ENCODE measurements at places on chromosomes 4 and X. TPM values are rescaled to one million over a fixed set of nuclear protein-coding genes. Genes with fewer than 3 reads are reported as not detected.

DNA sequence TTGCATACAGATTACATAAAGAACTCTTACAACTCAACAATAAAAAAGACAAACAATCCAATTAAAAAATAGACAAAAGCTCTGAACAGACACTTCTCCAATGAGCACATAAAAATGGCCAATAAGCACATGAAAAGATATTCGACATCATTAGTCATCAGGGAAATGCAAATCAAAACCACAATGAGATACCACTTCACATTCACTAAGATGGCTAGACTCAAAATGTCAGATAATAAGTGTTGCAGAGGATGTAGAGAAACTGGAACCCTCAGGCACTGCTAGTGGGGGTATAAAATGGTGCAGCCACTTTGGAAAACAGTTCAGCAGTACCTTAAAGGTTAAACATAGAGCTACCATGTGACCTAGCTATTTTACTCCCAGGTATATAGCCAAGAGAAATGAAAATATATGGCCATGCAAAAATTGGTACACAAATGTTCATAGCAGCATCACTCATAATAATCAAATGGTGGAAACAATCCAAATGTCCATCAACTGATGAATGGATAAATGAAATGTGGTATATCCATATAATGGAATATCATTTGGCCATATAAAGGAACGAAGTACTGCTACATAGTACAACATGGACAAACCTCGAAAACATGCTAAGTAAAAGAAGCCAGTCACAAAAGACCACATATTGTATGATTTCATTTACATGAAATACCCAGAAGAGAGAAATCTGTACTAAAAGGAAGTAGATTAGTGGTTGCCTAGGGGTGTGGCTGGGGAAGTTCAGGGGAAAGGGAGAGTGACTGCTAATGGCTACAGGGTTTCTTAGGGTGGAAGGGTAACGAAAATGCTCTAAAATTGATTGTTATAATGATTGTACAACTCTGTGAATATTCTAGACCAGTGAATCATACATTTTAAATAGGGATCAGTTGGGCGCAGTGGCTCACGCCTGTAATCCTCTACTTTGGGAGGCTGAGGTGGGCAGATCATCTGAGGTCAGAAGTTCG, 29.4 kb downstream of the SASH3 start:
- DNase-seq: no peak

DNA sequence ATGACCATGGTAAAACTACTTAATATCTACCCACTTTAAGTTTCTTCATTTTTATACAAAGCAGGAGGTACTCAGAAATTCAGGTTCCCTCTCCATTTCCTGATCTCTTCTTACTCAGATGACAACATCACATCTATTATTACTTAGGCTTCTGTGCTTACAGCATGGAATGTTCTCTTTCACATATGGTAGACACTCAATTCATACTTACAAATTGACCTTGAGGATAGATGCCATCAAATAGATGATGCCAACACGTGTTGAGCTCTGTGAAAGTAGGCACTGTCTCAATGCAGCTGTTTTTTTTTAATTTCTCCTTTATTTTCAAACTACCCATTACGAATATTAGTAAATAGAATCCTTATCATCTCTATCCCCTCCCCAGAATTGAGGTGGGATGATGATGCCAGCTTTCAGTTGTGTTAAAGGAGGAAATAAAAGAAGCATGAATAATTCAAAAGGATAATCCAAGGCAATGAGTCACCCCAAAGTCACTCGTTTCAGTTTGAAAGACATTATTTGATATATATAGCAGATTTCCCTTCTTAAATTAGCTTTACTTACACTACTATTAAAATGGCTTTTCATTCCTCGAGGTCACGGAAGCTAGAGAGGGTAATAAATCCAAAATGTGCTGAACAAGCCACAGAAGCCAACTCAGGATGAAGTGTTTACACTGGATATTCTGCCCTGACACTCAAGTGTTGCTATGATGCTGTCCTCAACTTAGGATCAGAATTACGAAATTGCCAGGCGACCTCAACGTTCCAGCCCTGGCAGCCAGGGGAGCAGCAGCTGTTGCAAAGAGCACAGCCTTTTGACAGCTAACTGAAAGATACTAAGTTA, 124.2 kb upstream of the EOLA2 start:
- DNase-seq: no peak

DNA sequence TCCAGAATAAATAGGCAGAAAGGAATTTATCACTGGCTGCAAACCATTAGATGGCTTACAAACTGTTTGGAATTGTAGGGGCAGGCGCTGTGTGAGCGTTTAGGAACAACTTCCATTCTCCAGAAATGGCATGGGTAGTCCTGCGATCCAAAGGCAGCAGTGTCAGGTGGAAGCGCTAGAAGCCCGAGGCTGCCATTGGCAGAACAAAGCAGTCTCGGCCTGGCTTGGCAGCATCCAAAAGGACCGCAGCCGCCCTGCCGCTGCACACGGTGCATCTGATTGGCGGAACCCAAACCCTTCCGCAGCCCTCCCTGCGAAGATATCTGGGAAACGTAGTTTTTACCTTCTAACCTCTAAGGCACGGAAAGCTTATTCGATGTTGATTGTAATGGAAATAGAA, 23.6 kb upstream of the YTHDC1 start:
- peak; percentile 65 for DNase-seq

- DNase-seq: no peak
These were observed at the start of gene CFP for GRCh38 chrX:47629419-47630200. CFP (minus strand) TSS chrX:47629930; CDS start chrX:47629844, 86 bp downstream.

GRCh38 chr4:139330283-139330682, 28.0 kb upstream of the NDUFC1 start:
- DNase-seq: no peak

DNA sequence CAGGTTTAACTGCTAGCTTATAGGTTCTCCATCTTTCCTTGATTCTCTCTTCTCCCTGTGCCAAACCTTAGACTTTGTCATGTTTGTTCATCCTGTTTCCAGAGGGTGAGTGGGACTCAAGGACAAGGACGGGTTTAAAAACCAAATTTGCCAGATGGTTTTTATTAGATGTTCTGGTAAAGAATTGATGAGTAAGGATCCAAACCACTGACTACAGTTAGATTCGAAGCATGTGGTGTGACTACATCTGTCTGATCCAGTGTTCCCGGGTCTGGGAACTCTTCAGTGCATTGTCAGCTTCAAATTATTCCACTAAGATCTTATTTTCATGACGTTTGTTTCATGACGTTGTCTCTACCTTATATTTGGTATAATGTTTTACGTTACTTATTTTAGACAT, 37.5 kb downstream of the MTMR1 start:
- DNase-seq: no peak

DNA sequence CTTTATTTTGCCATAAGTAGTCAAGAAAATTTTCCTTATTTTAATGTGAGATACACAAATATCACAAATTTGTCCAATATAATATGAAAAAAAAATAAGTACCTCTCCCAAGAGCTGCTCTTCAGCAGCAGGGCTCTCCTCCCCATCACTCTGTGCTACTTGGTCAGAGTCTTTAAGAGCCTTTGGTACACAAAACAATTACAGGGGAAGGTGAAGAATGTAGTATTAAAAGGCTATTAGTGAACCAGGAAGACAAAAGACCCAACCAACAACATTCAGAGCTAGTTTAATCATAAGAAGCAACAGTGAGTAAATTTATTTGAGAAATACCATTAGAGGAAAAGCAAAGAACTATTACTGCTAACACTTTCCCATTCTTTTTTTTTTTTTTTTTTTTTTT, 29.4 kb downstream of the SEC31A start:
- DNase-seq: no peak

DNA sequence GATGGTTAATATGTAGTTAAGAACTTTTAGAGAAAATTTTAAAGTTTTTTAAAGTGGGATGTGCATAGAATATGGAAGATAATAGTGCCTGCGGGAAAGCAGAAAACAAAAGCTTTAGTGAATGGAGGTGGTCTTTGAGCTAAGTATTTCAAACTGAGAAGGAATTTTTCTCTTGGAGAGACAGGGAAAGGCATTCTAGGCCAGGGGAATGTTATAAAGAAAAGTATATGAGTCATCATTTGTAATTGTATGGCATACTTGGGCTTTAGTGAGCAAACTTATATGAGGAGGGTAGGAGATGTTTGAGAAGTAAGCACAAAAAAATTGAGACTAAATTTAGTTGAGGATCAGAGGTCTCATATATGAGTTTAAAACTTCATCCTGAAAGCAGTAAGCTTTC, 467.0 kb downstream of the PPARGC1A start:
- no peak for DNase-seq

DNA sequence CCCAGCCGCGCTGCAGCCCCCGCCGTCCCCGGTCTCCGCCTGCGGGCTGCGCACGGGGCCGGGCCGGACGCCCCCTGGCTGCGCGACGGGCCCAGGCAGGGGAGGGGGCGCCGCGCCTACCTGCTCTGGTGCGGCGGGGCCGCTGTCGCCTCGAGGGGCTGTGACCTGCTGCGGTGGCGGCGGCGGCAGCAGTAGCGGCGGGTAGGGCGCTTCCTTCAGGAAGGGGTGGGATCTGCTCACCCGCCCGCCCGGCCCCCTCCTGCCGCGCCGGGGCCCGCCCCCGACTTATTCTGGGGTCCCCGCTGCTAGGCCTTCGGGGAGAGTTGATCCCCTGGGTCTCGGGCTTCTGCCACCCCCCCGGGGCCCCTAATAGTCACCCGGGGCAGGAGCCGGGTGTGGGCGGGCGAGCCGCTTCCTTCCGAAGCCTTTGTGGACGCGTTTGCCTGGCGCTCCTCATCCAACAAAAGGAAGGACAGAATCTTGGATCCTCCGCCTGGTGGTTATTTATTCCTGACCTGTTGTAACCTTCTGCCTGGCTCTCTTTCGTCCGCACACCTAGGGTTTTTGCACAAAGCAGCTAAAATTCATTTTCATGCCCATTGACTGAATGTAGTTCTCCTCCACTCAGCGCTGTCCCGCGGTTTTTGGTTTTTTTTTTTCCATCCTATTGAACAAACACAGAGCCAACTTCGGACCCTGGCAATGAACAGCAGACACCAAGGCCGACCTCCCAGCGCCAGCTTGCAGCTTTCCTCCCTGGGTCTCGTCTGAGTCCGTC, at the start of gene TMEM150C:
TMEM150C (minus strand) TSS at position 203 of the 778 bp plus-strand sequence. CDS start 57,331 bp downstream, outside the sequence.
- DNase-seq: peak; percentile 62

DNA sequence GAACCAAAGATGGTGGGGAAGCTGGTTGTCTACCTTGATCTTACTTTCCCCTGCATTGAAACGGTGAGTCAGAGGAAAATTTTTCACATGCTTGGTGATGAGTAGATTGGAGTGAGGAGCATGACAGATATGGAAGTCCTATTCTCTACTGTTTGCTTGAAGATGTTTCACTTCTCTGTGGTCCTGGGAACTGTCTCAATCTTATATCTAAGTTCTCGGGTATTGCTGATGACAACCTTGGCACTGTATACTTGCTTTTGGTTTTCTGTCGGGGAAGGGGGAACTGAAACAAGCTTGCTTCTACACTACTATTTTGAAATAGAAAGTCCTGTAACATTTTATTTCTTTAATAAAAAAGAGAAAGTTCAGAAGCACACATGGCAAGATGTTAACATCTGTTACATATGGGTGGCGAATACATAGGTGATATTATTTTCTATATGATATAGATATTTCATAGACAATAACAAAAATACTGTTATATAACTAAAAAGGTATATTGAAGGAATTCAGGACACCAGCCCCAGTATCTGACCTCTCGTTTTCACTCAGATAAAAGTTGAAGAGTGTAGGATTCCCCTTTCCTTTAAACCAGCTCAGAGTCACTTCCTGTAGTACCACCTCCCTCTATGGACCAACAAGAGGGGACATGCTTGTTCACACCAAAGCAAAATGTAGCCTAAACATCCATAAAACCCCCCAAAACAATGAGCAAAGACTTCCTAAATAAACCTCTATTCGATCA, 88.8 kb downstream of the FMR1NB start:
- no peak for DNase-seq

DNA sequence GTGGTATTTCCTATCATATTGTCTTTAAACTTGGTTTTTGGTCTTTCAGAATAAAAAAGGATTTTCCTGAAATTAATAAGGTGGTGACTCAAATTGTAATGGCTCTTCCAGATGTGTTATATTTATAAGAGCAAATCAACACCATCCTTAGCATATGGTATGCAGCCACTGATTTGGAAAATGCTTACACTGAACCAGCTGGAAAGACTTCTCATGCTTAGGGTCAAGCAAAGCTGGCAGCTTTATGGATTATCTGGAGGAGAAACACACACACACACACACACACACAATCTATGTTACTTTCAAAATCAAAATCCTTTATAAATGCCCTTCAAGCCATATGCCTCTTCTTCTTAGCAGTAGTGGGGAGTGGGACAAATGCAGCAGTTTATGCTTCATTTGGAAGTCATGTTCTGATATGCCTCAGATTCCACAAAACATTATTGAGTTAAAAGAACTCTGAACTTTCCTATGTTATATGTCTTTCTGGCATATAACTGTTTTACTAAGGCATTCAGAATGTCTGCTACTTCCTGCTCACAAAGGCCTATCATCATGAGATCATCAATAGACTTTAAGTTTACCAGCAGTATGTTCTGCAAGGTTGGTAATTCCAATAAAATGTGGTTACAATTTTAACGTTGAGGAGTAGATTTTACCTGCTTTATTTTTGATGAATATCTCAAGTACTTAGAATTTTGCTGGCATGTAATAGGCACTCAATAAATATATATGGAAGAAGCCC, 72.9 kb upstream of the PRDM5 start:
- DNase-seq: no peak

GRCh38 chrX:123648028-123648810, 84.6 kb downstream of the THOC2 start:
- DNase-seq: peak; percentile 61

GRCh38 chr4:1623400-1623799, 60.7 kb downstream of the FAM53A start:
- no peak for DNase-seq

DNA sequence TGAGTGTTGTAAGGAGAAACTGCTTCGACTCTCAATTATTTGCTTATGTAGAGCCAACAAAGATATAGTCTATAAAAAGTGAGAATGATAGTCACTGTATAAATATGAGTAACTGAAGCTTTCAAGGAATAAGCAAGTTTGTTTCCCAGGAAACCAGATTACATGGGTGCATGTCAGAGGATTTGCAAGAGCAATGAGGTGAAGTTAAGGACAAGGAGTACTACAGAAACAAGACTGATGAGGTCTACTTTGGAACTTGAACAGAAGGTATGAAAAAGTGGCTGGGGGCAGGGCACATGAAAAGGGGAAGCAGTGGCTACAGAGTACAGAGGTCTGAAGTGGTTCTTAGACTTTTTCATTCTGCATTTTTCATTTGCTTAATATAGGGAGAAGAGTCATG, 321.0 kb upstream of the CXXC4 start:
- peak; percentile 60 for DNase-seq

DNA sequence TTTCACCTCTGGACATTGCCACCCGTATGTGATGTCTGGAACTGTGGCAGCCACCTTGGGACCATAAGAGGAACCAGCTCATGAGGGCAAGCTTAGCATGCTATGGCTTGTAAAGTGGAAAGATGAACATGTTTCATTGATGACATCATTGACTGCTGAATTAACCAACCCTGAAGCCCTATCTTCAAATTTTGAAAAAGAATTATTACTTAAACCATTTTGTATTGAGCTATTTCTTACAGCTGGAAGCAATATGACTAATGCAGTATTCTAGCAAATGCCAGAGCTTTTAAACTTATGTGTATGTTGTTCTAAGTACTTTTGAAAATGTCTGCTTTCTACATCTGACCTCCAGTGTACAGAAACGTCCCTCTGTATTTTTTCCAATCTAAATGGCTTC, 18.1 kb downstream of the GUCY2F start:
- DNase-seq: no peak

SSX4B gene
- total RNA-seq: not detected

POU4F2 gene
- total RNA-seq: not detected

LONRF3 gene
- 15.8 TPM for total RNA-seq

LAMP2 gene
- total RNA-seq: 2.6 TPM

PCDH18 gene
- 0.58 TPM for total RNA-seq

PRRG3 gene
- 7.3 TPM for total RNA-seq

TRIM2 gene
- total RNA-seq: 68.8 TPM

ADAM29 gene
- not detected for total RNA-seq

SSX4 gene
- total RNA-seq: not detected

SLC10A6 gene
- not detected for total RNA-seq

All from stomach (tissue), 19 donors.